A549 (cell line): ENCODE measurements at places on chromosomes 3 and 15. TPM values are rescaled to one million over a fixed set of nuclear protein-coding genes. Genes with fewer than 3 reads are reported as not detected.

GRCh38 chr3:131957511-131957910 is 77.3 kb downstream of the CPNE4 start:
- DNase-seq = no peak

NGRN gene
- polyA plus RNA-seq = 83.2 to 83.9 TPM (median 83.3 TPM) in 3 replicates

CHCHD4 gene
- 35.1 to 37.6 TPM (median 37.3 TPM) in 3 replicates for polyA plus RNA-seq

GRCh38 chr3:9644245-9644644 is 5.1 kb upstream of the MTMR14 start:
- no peak for DNase-seq

GOLGA8G gene
- polyA plus RNA-seq = 0.03 to 0.05 TPM (median 0.04 TPM) in 3 replicates

DNA sequence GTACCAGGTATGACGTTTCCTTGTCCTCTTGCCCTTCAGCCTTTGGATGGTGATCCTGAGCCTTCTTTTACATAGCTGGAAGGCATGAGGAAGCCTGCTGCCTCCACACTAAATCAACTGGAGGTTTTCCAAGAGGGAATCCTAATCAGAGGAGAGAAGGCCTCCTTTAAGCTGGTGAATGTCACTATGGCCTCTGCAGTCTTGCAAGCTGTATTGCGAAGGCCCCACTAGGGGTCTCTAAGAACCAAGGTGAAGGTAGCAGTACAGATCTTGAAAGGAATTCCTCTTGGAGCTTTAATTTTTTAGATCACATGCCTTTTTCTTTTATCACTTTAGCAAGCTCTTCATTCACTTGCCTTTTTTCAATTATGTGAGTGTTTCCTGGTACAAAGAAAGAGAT is 119.2 kb downstream of the GHSR start:
- no peak for DNase-seq

- no peak for DNase-seq
These were observed 427.1 kb upstream of the RASGRP1 start for GRCh38 chr15:38991701-38992100.
